ENCODE measurements at places on chromosomes 5 and 9.

- peak; percentile 92 for DNase-seq
Measured at GRCh38 chr9:108382310-108382709, 473.5 kb downstream of the ACTL7B start.

GRCh38 chr5:151244206-151244605 lies 8.8 kb upstream of the GM2A start:
- DNase-seq = no peak

GRCh38 chr5:32836176-32836575 lies 125.1 kb downstream of the NPR3 start:
- no peak for DNase-seq

- DNase-seq = peak; percentile 45
Measured at GRCh38 chr5:69415584-69415958, 655 bp downstream of the MARVELD2 start.

GRCh38 chr9:126844085-126844484 lies 16.4 kb upstream of the ZBTB34 start:
- no peak for DNase-seq

DNA sequence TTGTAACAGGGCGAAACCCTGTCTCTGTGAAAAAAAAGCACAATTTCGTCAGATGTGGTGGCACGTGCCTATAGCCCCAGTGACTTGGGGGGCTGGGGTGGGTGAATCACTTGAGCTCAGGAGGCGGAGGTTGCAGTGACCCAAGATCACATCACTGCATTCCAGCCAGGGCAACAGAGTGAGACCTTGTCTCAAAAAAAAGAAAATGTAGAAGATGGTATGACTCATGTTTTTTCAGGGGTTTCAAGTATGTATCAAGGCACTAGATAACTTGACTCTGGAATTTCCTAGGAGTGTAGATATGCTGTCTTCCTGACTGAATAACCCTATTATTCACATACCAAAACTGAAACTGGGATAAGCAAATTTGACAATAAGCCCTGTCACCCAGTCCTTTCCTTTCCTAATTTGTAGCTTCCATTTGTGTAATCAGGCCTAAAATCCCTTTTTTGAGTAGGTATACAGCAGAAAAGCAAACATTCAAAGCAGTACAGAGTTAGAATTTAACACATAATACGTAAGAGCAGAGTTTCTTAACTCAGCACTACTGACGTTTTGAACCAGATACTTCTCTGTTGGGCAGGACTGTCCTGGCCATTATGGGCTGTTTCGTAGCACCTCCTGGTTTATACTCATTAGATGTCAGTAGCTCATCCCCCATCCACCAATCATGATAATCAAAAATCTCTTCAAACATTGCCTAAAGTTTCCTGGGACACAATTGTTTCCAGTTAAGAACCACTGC lies 17.3 kb upstream of the ANKRD18B start:
- DNase-seq = no peak

- DNase-seq = no peak
Measured at GRCh38 chr9:7828334-7828733, 28.8 kb upstream of the DMAC1 start.

GRCh38 chr9:35827486-35827885 lies 1.0 kb downstream of the FAM221B start:
- no peak for DNase-seq

GRCh38 chr5:131677115-131677514 lies 42.1 kb upstream of the RAPGEF6 start:
- no peak for DNase-seq

GRCh38 chr9:134325813-134326723 lies at the start of gene RXRA:
RXRA (plus strand) TSS chr9:134326455; CDS start chr9:134326632, 177 bp downstream.
- peak; percentile 89 for DNase-seq

DNA sequence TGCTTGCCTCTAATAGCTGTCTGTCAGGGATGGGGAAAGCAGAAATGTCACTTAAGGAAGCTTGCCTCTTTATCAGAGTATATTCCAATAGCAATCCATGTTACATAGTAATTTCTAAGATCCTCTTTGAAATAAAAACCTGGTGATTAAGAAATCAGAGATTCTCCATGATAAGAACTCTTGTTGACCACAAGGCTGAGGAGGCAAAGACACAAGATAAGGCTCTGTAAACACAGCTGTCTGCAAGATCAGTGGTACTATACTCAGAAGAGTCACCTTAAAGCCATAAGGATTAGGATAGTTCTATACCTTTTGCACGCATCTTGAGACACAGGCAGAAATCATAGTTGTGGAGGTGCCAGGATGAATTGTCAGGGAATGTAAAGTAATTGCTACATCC lies 40.3 kb downstream of the HEXB start:
- no peak for DNase-seq

DNA sequence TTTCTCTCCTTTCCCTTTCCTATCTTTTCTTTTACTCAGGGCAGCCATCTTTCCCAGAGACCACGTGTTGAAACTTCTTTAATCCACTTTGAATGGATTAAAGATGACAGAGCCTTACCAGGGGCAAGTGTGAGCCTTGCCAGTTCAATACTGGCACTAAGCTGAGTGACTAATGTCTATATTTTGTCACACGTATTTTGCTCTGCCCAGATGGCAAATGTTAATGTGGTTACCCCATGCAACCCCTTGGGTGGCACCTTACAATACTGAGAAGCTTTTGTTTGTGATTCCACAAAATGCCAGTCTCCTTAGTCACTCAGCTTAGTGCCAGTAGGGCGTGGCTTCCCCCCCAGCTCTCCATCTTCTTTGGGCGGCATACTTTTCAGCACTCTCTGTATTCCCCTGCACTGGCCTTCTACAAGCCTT lies 24.8 kb downstream of the ANXA1 start:
- no peak for DNase-seq

GRCh38 chr5:142239394-142240159 lies 85.2 kb downstream of the SPRY4 start:
- no peak for DNase-seq

GRCh38 chr9:127438394-127438793 lies 12.8 kb downstream of the RPL12 start:
- no peak for DNase-seq

GRCh38 chr9:94210616-94211603 lies 48.2 kb upstream of the ZNF169 start:
- DNase-seq = no peak

- DNase-seq = no peak
Measured at GRCh38 chr9:77987880-77988525, 43.6 kb downstream of the GNAQ start.

GRCh38 chr5:97163360-97163764 lies 19.7 kb downstream of the RIOK2 start:
- no peak for DNase-seq

DNA sequence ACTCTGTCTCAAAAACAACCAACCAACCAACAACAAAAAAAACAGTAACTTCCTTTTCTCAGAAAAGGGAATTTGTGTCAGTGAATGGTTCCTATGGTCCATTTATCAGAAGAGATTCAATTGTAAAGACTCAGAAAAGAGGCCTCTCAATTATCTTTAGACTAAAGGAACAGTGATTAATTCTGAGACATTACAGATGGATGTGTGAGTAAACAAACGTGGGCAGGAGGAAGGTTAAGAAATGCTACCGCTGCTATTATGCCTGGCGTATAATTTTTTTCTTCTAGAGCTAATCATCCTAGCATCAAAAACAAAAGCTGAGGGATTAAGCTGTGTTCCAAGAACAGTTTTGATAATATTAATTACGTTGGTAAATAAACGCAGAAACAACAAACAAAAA lies 52.9 kb upstream of the JMY start:
- no peak for DNase-seq

GRCh38 chr9:106878934-106879333 lies 16.0 kb downstream of the ZNF462 start:
- DNase-seq = peak; percentile 62

- DNase-seq = no peak
Measured at GRCh38 chr5:95591490-95591901, 28.4 kb upstream of the GPR150 start.

DNA sequence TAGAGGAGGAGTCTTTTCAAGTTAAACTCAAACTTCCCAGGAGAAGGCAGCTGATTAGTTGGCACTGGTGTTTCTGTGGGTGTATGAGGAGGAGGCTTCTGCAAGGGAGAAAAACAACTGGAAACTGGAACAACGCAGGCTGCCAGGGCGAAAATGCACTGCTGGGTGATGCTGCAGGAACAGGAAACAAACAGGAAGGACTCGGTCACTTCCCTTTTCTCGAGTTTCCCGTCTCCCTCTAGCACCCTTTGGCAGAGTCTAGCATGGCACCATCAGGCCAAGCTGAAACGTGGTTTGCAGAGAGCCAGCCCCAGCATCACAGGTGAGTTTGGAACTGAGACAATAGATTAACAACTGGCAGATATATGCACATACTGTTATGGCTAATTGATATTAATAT lies 77.5 kb upstream of the CAST start:
- no peak for DNase-seq

GRCh38 chr5:119292701-119293515 lies 62.9 kb upstream of the TNFAIP8 start:
- DNase-seq = no peak

DNA sequence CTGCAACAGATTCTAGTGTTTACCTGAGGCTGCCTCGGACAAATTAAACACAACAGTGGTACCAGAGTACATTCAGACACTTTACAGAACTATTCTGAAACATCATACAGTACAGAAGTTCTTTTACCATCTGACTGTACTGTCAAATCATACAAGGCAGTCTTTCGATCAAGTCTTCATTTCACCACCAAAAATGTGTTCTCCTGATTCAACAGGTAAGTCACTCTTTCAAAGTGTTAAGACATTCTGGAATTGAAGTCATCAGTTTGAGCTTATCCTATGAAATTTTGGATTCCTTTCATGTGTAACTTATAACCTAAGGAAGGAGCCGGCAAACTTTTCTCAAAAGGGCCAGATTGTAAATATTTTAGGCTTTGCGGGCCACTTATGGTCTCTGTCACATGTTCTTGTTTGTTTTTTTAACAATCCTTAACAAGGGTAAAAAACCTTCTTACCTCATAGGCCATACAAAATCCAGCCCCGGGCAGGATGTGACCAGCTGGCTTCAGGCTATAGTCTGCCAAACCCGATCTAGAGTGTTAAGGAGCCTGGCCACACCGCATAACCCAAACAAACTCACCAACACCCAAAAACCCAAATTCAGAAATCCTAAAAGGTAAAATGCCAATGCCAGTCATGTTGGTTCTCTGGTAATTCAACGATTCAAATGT lies 151.6 kb downstream of the DENND1A start:
- no peak for DNase-seq

- no peak for DNase-seq
Measured at GRCh38 chr9:19511694-19512093, 102.9 kb downstream of the ACER2 start.

GRCh38 chr9:89382026-89382986 lies 64.0 kb downstream of the SECISBP2 start:
- no peak for DNase-seq

- DNase-seq = no peak
Measured at GRCh38 chr5:120007598-120007997, 378.2 kb downstream of the FAM170A start.

- DNase-seq = no peak
Measured at GRCh38 chr9:114696814-114697544, 15.0 kb upstream of the TEX48 start.

GRCh38 chr5:168550656-168551055 lies 21.6 kb downstream of the FBLL1 start:
- DNase-seq = no peak

Measured in body of pancreas (tissue), 4 donors.